Stimulated activated naive CD8-positive, alpha-beta T cell treated with anti-CD3 and anti-CD28 coated beads, Interleukin-15, amount 100 ng/mL, for 72 hours (primary cell): ENCODE measurements at places on chromosomes 5 and 9.

DNA sequence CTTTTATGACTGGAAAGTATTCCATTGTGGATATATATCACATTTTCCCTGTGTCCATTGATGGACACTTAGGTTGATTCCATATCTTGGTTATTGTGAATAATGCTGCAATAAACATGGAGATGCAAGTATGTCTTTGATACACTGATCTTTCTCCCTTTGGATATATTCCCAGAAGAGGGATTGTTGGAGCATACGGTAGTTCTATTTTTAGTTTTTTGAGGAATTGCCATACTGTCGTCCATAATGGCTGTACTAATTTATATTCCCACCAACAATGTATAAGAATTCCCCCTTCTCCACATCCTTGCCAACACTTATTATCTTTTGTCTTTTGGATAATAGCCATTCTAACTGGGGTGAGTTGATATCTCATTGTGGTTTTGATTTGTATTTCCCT, 54.9 kb upstream of the PITX1 start:
- DNase-seq = no peak

DNA sequence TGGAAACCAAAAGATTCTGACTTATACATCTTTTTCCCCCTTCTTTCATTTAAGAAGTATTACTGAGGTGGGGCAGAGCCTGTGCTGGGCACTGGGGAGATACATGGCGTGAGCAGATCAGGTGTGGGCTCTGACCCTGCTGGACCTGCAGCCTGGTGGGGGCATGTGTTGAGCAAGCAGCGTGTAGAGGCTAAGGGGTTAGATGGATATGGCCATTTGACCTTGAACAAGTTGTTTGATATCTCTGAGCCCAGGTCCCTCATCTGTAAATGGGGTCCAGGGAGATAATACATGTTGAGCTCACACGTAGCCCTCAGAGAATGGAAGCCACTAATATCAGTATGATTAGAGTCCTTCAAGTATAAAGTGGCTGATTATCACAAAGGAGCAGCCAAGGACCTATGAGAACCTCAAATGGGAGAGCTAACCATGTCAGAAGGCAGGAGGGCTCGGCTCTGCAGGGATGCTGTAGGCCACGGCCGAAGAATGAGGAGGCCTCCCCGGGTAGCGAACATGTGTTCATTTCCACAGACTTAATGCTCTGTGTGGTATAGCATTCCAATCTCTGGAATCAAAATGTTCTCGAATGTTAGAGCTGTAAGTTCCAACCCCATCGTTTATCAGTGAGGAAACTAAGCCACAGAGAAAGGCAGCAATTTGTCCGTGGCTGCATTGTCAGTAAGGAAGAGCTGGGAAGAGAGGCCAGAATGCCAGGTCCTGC, 15.4 kb upstream of the ANGPTL2 start:
- DNase-seq = no peak

- DNase-seq = peak; percentile 80
These were observed 2.8 kb upstream of the RACK1 start for GRCh38 chr5:181246276-181247049.

DNA sequence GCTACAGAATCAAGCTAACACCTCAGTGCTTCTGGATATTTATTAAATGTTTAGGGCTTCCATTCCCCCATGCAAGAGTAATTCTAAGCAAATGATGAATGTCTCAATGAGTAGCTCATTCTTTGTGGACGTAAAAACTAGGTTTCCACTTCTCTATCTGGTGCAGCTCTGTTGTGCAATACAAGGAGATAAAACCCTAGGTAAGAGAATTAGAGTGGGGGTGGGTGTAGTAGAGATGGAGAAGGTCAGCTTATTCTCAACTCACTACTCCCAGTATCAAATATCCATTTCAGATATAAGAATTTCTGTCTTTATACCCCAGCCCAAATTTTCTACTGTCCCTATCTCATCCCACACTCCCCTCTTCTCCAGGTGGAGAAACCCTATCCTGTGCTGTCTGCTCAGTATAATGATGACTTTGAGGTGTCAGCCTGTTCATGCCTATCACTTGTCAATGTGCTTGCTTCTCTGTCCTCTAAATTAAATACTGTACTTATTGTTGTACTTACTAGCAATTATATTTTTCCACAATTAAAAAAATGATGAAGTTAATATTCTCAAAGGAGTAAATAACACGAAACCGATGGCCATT, 4.3 kb upstream of the FYB1 start:
- DNase-seq = no peak

- no peak for DNase-seq
These were observed 7.8 kb upstream of the CARD9 start for GRCh38 chr9:136381311-136381710.

GRCh38 chr5:150062216-150062922, 24.0 kb downstream of the CSF1R start:
- DNase-seq = no peak

DNA sequence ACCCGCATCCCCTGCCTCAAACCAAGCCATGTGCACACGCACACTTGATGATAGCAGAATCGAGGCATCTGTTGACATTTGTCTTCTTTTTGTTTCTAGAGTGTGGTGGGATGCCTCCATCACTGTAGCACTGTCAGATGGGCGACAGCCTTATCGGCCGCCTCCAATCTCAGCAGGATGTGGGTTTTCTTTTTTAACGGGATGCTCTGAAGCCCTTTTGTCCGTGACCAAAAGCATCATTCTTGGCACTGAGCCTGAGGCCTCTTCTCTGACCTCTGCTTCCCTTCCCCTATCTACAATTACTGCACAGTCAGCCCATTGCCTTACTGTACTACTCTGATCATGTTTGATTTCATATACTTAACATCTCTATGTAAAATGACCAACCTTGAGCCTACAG, 78.3 kb downstream of the LMNB1 start:
- DNase-seq = no peak
